ENCODE measurements at places on chromosomes 2 and 18.

DNA sequence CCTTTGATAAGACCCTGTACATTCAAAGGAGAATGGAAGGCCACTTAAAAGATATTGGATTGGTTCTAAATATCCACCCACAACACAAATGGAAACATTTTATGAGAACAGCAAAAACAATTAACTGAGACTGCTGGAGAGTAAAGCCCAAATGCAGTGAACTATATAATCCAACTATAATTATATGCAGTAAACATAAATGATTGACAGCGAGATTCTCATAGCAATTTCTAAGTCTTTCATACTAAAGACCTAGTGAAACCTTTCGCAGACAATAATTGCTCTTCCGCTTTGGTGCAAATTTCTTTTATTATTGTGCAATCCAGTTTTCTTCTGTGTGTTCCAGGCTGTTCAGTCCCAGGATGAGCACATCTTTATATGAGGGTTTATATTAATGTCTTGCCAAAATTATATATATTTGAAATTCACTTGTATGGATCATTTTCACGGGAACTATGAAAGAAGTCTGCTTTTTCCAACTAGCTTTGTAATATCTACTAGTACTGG lies 190.9 kb downstream of the ST6GAL2 start:
- DNase-seq: no peak

- DNase-seq: no peak
Observed at GRCh38 chr18:60503199-60503598, 130.6 kb upstream of the MC4R start.

DNA sequence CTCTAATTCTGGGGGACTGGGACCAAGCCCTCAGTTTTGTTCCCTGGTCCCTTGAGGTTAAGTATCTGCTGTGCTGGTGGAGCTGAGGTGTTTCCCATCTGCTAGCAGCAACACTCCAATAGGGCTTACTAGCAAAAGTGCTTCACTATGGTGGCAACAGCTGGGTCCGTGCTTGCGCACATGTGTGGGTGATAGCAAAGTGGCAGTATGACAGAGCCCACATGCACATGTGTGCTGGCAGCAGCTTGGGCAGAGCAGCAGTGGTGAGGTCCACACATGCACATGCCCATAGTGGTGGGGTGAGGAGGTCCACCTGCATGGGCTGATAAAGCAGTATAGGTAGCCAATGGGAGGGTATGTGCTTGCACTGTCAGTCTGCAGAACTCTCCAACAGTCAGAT lies 1723.7 kb downstream of the SUCLG1 start:
- no peak for DNase-seq

GRCh38 chr2:171726847-171727450 lies 39.7 kb downstream of the DYNC1I2 start:
- no peak for DNase-seq

DNA sequence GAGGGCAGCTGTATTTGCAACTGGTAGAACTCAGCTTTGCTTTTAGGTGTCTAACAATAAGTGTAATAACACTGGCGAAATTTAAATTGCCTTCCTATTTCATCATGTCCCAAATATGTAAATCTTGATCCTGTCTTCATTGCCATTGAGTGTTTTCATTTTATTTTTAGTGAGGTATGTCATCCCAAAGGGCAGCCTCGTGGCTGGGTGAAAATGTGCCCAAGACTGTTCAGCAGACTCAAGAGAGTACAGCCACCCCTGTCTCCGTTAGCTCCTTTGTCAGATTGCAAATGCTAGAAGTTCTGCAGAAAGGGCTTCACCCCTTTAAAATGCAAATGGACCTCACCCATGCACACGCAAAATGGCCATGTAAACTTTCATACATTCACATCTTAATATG lies 278.8 kb downstream of the RND3 start:
- DNase-seq: no peak

DNA sequence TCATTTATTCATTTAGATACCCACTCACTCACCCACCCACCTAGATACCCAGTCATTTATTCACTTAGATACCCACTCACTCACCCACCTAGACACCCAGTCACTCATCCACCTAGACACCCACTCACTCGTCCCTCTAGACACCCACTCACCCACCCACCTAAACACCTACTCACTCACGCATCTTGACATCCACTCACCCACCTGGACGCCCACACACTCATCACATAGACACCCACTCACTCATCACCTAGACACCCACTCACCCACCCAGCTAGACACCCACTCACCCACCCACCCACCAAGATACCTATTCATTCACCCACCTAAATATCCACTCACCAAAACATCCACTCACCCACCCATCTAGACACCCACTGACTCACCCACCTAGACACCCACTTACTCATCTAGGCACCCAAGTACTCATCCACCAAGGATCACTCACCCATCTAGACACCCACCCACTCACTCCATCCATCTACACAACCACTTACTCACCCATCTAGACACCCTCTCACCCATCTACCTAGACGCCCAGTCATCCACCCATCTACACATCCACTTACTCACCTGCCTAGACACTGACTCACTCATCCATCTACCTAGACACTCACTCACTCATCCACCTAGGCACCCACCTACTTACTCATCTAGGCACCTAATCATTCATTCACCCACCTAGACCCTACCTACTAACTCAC lies 723.7 kb upstream of the RAB6C start:
- no peak for DNase-seq

- DNase-seq: no peak
Observed at GRCh38 chr18:57094175-57094574, 52.7 kb upstream of the BOD1L2 start.

- DNase-seq: no peak
Observed at GRCh38 chr18:79459946-79460480, 64.3 kb downstream of the NFATC1 start.

GRCh38 chr2:30865243-30865642 lies 58.0 kb upstream of the CAPN13 start:
- DNase-seq: no peak

- DNase-seq: no peak
Observed at GRCh38 chr2:216540920-216541319, 42.3 kb downstream of the RPL37A start.

DNA sequence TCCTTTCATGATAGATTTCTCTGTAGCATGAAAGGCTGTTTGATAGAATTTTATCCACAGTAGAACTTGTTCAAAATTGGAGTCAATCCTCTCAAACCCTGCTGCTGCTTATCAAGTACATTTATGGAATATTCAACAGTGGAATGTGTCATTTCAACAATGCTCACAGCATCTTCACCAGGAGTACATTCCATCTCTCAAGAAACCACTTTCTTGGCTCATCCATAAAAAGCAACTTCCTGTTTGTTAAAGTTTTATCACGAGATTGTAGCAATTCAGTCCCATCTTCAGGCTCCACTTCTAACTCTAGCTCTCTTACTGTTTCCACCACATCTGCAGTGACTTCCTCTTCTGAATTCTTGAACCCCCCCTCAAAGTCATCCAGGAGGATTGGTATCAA lies 29.4 kb downstream of the PDCL3 start:
- DNase-seq: no peak
